ENCODE measurements at places on chromosomes 6 and 20.

DNA sequence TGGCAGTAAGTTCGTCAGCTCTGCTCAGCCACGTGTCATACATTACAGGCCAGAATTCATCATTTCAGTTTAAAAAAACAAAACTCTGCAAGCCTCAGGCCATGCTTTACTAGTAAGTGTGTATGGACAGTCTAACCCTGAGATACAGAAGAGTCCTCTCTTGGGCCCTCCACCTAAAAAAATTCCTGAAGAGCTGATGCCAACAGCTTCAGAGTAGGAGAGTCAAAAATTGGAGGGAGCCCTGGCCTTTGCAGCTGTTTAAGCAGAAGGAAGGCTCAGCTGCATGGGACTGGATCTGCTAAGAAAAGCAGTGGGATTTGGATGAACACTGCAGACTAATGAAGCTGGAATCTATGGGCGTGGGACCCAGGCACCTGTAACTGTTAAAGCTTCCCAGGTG lies 47.2 kb upstream of the FAM8A1 start:
- DNase-seq = no peak

DNA sequence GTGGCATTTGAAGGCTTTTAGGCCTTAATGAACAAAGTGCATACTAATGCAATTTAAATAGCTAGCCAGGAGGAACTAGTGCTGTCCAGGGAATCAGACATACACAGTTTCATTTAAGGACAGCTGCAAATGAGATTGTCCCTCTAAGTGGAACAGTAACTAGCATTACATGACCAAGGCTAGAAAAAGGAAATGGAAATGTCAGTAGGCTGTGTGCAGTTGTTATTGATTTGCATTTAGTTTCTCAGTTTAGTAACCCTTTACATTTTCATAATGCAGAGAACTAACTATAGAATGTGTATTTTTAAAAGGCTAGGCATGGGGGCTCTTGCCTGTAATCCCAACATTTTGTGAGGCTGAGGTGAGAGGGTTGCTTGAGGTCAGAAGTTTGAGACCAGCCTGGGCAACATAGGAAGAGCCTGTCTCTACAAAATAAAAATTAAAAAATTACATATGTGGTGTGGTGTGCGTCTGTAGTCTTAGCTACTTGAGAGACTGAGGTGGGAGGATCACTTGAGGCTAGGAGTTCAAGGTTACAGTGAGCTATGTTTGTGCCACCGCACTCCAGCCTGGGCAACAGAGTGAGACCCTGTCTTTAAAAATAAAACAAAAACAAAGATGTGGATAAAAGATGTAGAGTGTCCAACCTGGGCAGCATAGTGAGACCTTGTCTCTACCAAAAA lies 468.0 kb downstream of the UTRN start:
- DNase-seq = no peak

DNA sequence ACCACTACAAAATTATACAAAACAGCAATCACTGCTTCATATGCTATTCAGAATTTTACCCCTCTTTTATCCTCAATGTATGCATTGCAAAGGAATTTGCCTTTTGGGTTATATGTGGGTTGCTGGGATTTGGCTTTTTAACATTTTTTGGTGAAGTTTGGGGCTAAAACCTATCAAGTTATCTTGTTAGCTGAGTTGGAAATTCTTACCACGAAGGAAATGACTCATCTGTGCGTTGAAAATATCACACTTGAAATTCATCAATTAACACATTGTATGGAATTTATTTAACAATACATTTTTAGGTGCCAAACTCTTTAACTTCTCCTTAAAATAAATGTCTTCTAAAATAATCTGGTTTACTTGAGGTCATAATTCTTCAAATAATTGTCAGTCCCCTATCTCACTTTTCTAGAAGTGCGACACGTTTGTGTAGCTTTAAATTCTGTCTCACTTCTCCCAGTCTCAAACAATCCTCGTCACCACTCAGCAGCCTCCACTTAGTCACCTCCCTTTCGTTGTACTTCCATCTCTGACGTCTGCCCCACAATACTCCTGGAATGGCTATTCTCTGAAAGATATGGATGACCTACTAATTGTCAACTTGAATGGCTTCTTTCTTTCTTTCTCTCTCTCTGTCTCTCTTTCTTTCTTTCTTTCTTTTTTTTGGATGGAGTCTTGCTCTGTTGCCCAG lies 88.5 kb downstream of the PHACTR1 start:
- DNase-seq = no peak

DNA sequence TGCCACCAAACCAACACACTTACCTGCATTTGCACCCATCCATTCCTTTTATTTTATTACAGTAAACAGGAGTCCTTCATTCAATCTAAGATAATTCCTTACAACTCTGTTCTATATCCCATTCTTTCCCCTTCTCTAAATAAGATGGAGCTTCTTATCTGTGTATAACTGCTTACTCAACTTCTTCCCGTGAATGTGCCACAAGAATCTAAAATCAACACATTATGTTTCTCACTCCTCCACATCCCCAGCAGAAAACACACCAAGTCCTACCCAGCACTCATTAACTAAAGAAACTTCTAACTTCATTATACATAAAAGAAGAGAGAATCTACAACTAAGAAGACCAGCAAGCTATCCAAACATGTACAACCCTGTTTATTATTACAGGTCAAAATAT lies 141.1 kb downstream of the COL21A1 start:
- DNase-seq = no peak

DNA sequence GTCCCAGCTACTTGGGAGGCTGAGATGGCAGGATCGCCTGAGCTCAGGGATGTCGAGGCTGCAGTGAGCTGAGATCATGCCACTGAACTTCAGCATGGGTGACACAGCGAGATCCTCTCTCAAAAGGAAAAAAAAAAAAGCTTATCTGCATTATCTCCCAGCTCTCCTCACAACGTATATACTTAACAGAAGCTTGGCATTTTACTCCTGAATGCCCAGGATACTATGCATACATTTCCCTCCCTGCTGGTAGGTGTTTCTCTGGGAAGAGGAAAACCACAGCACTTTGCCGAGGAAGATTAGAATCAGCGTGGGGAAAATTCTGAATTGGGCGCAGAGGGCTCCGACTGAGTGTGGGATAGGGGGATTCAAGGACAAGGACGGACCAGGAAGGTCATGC lies 800.6 kb downstream of the DHX35 start:
- DNase-seq = no peak

DNA sequence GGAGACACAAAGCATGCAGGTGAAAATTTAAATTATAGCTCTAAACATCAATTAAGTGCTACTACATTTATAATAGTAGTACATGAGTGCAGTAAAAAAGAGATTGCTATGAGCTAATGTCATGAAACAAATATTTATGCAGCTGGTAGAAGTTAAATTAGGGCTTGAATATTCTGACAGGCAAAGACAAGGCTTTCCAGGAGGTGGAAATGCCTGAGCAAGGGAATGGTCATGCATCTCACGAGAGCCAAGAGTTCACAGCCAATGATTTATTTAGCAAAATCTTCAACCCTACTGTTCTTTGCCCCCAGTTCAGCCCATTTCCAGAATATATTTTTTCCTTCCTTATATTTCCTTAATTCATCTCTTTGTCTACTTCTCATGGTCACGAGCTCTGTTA lies 128.9 kb downstream of the HIVEP2 start:
- no peak for DNase-seq

GRCh38 chr6:30194797-30195690 lies 18.2 kb downstream of the TRIM26 start:
- DNase-seq = no peak

- DNase-seq = no peak
Measured at GRCh38 chr20:58008413-58008812, 220.0 kb downstream of the ANKRD60 start.

- no peak for DNase-seq
Measured at GRCh38 chr6:219019-219570, 73.2 kb upstream of the DUSP22 start.

GRCh38 chr6:165015676-165016075 lies 293.7 kb downstream of the C6orf118 start:
- DNase-seq = no peak

GRCh38 chr6:18269253-18269652 lies 4.9 kb upstream of the DEK start:
- no peak for DNase-seq

GRCh38 chr6:134880487-134881190 lies 69.3 kb downstream of the ALDH8A1 start:
- DNase-seq = no peak

DNA sequence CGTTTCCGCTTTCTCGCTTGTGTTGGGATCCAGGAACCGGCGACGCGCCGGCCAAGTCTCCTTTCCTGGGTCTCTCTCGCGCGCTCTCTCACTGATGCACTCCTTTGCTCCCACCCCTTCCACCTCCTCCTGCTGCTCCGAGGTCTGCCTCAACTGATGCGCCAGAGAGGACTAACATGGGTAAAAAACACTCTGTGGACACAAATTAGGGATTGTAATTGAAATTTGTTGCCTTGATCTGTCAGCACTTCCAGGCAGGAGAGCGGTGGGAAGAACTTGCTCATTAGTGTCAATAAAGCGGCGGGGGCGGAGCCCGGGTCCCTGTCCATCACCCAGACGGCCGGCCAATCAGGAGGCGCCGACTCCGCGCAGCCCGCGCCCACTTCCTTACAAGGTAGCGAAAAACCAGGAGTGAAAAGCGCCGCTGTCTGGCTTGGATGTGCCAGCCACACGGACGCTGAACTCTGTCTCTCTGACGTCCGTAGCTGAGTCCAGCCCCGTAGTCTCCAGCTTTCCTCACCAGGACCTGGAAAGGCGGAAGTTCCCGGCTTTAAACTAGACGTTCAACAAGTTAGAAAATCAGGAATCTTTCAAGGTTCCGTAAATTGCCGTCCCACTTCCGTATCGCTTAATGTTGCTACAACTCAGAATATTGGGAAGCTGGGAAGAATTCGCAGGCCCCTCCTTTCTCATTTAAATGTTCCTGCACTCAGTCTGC lies at the start of gene TBX18:
TBX18 (minus strand) TSS at position 267 of the 718 bp plus-strand sequence. CDS start 417 bp downstream, outside the sequence.
- no peak for DNase-seq

- peak; percentile 11 for DNase-seq
Measured at GRCh38 chr6:45930420-45931040, 85.1 kb downstream of the CLIC5 start.

- no peak for DNase-seq
Measured at GRCh38 chr6:41445261-41445660, 100.9 kb upstream of the FOXP4 start.

DNA sequence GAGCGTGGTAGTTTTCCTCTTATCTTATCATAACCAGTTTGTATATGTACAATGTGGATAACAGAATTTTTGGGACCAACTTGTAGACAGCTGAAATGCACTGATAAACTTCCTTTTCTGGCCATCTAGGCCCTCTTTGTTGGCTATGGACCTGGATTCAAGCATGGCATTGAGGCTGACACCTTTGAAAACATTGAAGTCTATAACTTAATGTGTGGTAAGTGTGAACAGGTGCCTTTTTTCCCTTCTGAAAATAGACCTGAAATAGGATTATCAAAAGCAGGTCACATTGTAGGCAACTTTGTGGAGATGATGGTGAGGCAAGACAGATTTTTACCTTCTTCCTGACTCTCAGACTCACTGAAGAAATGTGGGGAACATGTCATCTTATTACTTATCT lies 67.8 kb downstream of the ENPP1 start:
- no peak for DNase-seq

GRCh38 chr20:33567949-33568348 lies 78.1 kb downstream of the CBFA2T2 start:
- no peak for DNase-seq

GRCh38 chr6:63571361-63572043 lies 778 bp upstream of the LOC128125822 start:
- DNase-seq = no peak

DNA sequence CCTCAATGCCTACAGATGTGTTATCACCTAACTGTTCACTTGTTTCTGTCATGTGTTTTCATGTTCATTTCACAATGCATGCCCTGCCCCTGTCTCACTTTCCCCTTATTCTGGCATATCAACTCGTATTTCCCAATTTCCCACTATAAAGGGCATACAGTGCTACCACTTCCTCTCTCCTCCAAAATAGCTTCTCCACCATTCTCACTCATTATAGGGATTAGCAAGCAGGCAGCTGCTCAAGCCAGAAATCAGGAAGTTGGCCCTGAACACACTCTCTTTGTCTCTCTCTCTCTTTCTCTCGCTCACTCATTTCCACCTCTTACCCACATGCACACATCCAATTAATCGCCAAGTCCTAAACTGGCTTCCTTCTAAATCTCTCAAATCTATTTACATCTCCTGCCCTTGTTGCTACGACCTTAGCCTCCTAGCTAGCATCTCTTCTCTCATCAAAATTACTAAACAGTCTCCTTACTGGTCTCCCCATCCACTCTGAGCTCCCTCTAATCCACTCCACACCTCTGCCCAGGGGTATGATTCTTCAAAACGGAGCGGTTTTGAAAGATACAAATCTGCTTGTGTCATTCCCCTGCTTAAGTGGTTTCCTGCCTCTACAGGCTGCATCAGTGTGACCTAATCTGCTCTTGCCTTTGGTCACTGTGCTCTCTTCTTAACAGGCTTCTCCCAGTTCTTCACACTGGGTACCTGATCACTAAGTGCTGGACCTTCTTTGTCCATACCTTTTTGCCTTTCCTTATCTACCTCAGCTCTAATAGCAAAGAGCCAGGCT lies 196.2 kb downstream of the BTBD9 start:
- no peak for DNase-seq

GRCh38 chr6:45434381-45434700 lies 56.6 kb upstream of the SUPT3H start:
- no peak for DNase-seq

GRCh38 chr6:94597487-94597886 lies 979.8 kb upstream of the MANEA start:
- DNase-seq = no peak

GRCh38 chr20:53657732-53658131 lies 64.1 kb upstream of the ZNF217 start:
- no peak for DNase-seq

DNA sequence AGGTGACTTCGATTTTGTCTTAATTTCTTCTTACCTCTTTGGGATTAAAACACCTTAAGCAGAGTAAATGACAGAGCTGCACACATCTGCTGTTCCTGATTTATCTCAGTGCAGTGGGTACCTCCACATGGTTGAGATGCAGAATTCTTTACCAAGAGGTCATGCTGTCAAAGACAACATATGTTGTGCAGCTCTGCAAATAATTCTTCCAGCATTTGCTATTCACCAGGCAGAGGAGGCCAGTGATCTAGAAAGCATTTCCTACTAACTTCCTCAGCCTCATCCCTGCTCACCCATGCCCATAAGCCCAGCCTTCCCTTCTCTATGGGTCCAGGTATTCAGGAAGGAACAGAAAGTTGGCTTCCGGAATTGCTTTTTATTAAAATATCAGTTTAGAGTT lies 109.3 kb downstream of the THBS2 start:
- DNase-seq = no peak

GRCh38 chr6:54100411-54101006 lies 10.7 kb upstream of the MLIP start:
- DNase-seq = no peak

DNA sequence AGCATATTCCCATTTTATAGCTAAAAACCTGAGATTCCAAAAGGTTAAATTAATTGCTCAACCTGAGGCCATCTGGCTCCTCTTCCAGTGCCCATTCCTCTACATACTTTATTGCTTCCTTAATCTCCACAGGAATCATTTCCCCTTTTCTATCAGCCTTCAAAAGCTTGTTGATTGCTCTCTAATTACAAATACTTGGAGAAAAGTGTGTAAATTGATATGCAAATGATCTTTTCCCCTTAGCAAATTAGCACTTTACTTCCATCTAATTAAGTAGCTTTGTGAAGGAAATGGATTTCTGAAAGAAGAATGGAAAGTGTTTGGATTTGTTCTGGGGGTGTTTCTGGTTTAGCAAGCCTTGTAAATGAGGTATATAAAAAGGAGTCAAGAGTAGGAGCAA lies 323.3 kb downstream of the GRIK2 start:
- DNase-seq = no peak
